Right forelimb (tissue), 1 donor: ENCODE measurements at places on chromosomes 1 and 21.

DNA sequence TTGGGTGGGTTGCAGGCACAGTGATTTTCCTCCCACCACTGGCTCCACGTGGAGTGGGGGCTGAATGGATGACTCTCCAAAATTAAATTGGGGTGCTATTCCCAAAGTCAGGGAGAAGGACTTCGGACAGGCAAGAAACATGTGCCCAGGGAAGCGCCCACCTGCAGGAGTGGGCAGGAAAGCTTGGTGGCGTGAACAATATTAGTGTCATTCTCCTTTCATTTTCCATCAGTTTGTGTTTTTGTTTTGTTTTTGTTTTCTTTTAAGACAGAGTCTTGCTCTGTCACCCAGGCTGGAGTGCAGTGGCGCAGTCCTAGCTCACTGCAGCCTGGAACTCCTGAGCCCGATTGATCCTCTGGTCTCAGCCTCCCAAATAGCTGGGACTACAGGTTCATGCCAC lies 30.1 kb downstream of the TOMM20 start:
- DNase-seq: no peak

GRCh38 chr1:212475151-212475550 lies 42.4 kb downstream of the NENF start:
- no peak for DNase-seq

- no peak for DNase-seq
Observed at GRCh38 chr1:198649968-198650338, 11.1 kb downstream of the PTPRC start.

GRCh38 chr1:154182344-154183045 lies 9.4 kb downstream of the TPM3 start:
- DNase-seq: peak; percentile 83

- peak; percentile 69 for DNase-seq
Observed at GRCh38 chr1:6601923-6602668, 573 bp downstream of the KLHL21 start.

DNA sequence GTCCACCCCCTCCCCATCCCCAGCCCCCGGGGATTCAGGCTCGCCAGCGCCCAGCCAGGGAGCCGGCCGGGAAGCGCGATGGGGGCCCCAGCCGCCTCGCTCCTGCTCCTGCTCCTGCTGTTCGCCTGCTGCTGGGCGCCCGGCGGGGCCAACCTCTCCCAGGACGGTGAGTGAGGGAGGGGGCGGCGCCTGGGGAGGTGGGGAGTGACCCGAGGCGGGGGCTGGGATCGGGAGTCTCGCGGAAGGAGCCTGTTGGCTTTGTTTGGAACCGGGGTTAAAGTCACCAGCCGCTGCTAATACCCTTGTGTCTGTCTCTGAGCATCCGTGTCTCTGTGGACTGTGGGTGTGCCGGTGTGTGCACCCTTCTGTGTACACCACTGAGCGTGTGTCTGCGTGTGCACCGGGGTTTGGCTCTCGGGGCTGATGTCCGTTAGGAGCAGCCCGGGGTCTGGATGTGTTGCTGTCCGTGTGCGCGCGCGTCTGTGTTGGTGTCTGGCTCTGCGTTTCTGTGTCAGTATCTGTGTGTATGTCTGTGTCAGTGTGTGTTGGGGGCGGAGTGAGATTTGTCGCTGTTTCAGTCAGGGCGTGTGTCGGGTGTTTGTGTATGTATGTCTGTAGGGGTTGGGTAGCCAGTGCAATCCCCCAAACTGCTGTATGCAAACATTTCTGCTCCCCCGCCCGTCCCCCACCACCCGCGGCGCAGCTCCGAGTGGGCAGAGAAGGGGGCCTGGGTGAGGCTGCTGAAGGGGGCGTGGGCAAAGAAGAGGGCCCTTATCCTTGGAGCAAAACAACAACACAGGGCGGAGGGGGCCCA lies 480 bp downstream of the CADM3 start:
- no peak for DNase-seq

DNA sequence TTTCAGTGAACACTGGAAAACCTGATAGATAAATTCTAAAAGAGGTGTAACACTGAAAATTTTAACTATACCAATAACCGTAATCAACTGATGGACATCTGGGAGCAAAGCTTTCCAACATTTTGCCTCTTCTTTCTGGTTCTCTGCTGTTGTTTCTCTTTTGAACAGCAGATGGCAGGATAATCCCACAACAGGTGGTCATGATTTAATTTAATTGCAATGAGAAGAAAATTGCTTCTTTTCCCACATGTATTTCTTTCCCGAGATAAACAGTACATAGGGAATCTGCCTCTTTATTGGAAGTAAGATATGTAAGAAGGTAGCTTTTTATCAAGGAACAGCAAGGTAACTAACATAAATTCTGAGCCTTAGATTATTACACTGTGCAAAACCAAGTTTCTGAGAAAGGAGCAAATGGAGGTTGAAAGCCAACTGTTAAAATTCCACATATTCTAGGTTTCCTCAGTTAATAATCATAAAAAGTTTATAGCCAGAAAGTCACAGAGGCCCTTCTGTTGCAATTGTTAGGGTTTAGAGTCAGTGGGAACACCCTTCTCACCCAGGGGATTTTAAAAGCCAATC lies 72.9 kb downstream of the RPS6KA1 start:
- no peak for DNase-seq

GRCh38 chr1:100065969-100066227 lies 66.8 kb downstream of the SASS6 start:
- DNase-seq: no peak

- no peak for DNase-seq
Observed at GRCh38 chr21:44989537-44989886, 49.7 kb downstream of the SLX9 start.

GRCh38 chr1:225890346-225891228 lies 1.6 kb upstream of the LEFTY1 start:
- DNase-seq: no peak

DNA sequence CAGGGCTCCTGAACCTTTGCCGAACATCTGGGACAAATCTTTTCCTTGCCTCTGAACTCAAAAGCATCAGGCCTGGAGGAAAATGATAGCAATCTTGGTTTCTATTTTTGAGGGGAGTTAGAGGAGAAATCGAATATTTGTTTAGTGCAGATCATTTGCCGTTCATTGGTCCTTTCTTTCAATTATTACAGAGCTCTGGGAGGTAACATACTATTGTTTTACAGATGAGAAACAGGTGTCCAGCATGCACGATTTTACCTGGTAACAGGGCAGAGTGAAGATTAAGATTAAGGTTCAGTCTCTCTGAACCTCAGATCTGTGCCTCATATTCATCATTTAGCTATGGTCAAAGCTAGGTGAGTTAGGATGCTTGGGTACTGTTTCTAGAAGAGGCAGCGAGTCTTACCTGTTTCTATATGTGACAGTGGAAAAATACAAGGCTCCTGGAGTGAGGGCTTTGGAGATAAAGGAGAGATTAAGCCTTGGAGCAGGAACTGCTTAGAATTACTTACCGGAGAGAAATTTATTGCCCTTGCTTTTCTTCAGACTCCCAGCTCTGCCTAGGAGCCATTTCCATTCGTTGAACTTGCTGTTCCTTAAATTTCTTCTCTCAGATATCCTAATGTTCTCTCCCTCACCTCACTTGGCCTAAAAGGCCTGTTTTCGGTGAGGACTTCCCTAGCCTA lies 1.4 kb downstream of the PRCC start:
- no peak for DNase-seq

DNA sequence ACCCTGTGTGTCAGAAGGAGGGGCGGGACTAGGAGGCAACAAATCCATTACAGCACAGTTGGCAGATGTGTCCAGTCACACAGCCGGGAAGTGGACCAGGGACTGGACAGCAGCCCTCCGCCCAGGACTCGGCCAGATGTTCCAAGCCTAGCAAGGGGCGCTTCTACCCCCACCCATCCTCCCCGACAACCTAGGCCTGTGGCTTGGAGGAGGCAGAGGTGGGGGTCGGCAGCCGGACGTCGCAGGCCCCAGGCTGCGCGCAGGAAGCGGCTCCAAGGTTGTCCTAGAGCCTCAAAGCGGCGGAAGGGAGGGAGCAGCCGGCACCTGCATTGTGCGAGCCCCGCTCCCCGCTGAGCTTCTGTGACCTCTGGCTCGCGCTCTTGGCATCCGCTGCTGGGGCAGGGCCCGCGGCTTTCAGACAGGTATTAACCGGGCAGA lies 20.6 kb upstream of the MYCL start:
- peak; percentile 53 for DNase-seq

GRCh38 chr1:165882168-165882837 lies 54.9 kb downstream of the UCK2 start:
- no peak for DNase-seq

DNA sequence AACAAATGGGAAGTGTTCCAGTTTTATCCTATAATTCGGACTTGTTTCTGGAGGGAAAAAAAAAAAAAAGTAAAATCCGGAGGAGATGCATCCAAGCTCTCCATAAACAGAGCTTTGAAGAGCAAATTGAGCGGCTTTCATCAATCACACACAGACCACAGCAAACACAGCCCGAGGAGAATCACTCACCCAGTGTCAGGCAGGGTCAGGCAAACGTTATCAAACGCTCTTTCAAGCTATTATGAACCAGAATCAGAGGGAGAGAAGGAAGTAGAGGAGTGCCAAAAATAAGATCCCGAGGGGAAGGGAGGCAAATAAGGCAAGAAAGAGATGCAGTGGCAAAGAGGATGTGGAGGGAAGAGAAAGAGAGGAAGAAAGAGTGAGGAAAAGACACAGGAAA lies 188.3 kb upstream of the CAMK1G start:
- DNase-seq: no peak

DNA sequence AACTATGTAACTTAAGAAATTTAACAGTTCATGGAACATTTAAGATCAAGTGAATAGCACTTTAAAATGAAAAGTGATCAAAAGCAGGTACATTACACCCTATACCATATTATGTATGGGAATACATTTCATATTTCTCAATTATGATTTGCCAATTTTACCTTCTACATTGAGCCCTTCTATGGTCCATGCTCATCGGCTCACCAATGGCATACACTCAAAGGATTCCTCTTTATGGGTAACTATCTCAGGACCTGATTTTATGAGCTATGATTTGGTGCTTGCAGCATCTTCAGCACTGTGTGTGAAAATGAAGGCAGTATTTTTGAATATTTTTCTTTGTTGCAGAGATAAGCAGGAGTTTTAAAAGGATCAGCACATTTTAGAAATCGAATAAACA lies 33.5 kb downstream of the FUBP1 start:
- no peak for DNase-seq

- DNase-seq: no peak
Observed at GRCh38 chr1:92743221-92743620, 41.7 kb downstream of the EVI5 start.

DNA sequence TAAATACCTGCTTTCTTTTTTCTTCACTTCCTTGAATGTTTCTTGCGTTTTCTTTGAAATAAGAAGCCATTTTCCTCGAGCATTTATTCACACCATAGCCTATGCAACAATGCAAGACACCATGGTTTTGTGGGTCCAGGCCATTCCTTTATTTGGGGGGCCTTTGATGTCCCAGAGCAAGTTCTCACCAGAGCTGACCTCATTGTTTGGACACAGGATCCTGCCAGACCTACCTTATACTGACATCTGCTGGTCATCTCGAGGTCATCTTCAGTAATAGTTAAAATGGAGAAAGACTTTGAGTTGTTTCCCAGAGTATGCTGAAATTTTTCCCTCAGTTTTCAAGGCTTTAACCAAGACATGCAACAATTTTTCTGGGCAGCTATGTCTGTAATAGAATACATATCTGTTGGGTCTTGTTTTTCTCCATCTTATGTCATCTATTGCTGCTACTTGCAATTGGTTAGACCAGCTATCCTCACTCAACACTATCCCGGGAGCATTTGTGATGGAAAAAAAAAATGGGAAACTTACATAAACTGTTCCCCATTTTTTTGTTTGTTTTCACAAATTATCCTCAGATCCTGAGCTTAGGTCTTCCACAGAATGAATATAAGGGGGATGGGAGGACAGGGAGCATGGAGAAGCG lies 34.0 kb upstream of the BACE2 start:
- DNase-seq: no peak

DNA sequence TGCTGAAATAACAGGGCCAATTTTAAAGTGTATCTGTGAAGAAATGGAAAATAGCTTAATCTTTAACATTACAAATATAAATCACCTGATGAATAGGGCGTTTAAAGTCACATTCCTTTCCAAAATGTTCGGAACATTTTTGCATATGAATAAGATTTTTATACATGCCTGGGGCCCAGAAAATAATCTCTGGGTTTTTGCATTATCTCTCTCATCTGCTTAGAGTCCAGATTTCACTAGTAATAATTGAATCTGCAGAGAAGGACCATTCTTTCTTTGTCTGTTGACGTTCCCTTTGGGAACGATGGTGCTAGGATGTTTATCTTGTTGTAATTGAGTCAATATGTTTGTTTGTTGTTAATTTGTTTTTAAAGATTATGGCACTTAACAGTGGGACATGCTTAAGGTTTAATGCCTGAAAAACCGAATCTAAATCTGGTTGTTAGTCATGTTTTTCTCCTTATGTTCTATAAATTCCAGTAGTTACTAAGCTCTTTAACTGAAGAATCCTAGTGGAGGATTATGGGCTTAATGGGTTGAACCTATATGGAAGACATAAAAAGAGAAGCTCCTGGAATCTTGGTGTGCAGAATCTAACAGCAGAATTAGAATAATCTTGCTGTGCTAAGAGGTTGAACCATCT lies 140.6 kb downstream of the VPS13D start:
- DNase-seq: no peak
